Uterus (tissue), 4 donors: ENCODE measurements at places on chromosomes 1 and 21. TPM values are rescaled to one million over a fixed set of nuclear protein-coding genes. Genes with fewer than 3 reads are reported as not detected.
A peak's percentile ranks its signal among the peaks of the same experiment; 100 is the strongest.

Gene NPHS2
- total RNA-seq = not detected

DNA sequence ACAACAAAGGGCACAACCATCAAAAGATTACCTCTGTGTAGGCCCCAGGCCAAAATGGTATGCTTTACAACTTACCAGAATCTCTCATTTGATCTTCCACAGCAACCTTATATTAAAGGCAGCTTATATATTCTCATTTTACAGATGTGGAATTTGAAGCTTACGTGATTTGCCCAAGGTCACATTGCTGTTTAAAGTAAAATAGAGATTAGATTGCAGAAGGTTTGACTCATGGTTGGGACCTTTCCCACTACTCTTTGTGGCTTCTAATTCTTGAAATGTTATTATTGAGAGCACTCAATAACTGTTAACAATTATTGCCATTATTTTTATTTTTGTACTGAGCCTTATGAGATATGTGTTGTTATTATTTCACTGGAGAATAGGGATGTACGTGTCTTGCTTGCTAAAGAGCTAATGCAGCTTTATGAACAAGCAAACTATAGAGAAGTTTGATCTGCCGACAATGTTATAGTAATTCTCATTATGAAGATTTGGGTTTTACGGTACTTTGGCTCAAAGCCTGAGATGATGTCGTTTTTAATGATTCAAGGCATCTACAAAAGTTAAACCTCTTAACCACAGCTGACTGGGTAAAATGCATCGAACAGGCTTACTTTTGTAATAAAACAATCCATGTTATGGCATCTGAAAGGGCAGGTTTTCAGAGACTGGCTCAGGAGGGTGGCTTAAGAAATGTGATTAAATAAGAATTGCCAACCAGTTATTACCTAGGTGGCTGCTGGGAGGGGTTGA lies 43.3 kb upstream of the TSNAX start:
- no peak for DNase-seq

DNA sequence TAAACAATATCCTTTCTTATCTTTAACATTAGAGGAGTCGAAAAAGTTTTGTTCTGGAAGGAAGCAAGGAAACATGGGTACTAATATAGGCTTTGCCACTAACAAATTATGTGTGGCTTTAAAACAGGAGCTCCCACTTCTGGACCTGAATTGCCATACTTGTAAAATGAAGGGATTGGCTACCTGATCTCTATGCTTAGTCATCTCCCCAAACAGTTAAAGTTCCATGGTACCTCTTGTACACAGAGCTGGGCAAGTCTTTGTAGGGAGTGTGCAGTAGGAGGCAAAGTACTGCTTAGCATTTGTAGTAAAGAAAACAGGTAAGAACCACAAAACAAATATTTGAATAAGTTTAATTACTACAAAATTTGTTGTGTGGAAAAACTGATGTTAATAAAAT lies 81.3 kb downstream of the MAST2 start:
- no peak for DNase-seq

- no peak for DNase-seq
Measured at GRCh38 chr1:10639011-10639774, 157.3 kb downstream of the CASZ1 start.

GRCh38 chr1:167716000-167716271 lies 5.8 kb upstream of the MPZL1 start:
- no peak for DNase-seq

Gene SPATA45
- total RNA-seq = not detected

Gene EXO1
- 0.52 TPM for total RNA-seq

- peak; percentile 5 for DNase-seq
Measured at GRCh38 chr1:54610048-54610447, 13.3 kb downstream of the FAM151A start.

- DNase-seq = no peak
Measured at GRCh38 chr1:168923521-168924136, 182.9 kb upstream of the ATP1B1 start.

DNA sequence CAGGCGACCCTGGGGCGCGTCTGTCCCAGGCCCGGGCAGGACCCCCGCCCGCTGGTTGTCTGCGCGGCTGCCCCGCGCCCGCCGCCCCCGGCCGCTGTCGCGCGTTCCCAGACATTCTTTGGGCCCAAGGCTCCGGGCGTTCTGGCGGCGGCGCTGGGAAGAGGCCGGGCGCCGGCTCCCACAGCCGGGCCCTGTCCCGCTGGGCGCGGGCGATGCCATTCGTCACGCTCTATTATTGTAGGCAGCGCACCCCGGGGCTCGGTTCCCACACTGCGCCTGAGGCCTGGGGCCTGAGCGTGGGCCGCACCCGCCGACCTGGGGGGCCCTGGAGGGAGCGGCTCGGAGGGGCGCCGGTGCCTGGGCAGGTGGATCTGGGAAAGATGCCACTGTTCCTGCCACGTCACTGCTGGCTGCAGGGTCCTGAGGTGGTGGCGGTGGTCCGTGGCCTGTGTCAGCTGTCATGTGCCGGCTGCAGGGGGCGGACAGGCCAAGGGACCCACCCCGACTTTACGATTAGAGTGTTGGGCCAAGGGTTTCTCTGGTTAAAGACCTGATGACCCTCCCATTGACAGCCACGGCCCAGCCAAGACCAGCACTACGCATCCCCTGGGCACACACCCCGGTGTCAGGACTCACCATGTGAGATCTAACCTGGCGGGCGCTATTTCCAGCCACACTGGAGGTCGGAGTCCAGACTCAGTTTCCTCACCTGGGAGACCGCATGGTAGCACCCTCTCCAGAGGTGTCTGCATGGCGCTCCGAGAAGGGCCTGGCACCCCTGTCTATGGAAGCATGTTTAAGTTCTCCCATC lies 55.1 kb upstream of the ADARB1 start:
- DNase-seq = peak; percentile 32

DNA sequence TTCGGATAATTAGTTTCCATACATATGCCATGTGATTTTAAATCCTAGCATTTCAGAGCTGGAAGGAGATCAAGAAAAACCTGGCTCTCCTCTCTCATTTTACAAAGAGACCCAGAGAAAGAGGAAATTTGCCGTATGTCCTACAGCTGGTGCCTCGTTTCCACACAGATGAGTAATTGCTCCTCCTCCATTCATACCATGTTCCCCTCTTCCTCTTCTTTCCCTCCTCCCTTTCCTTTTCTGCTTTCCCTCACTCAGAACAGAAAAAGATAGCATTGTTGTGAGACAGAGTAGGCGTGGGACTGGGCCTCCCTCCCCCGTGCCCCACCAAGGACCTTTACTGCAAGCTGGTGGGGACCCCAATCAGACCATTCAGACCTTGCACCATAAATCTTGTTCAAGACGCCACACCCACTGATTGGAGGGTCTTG lies 13.7 kb upstream of the SLC44A3 start:
- no peak for DNase-seq

DNA sequence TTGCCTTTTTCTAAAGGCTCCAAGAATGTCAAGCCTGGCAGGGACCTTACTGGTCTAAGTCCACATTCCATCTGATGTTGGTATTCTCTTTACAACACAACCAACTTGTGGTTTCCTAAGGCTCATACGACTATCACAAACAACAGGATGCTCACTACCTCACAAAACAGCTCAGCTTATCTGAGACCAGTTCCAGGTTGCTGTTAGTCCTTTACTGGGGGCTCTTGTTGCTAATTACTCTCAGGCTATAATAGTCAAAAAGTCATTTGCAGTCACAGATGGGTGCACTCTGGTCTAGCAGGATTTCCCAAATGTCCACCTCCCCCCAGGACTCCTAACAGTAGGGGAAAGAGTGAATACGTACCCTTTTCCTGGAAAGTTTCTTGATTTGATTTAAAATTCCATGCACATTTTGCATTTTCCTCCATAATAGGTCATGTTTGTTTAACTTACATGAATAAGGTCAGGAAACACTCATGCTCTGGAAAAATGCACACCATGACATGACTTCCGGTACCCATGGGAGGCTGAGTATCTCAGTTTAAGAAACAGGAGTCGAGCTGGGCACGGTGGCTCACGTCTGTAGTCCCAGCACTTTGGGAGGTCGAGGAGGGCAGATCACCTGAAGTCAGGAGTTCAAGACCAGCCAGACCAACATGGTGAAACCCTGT lies 16.0 kb downstream of the LCK start:
- no peak for DNase-seq

DNA sequence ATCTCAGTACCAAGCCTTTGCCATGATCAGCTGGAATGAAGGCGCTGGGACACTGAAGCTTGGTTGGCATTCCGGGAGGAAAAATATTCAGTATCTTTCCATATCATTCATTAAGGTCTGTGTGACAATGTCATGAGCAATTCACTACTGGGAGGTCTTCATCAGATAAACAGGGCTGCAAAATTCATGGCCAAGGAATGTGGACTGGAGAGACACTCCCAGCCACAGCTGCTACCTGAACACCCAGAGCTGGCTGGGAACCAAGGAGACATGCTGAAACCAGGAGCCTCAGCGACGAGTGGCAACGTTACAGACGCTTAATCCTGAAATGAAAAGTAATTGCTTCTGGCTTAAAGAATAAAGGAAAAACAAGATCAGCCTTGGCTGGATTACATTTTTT lies 30.6 kb upstream of the DDAH1 start:
- no peak for DNase-seq

Gene SPRR2F
- total RNA-seq = 2.8 TPM

GRCh38 chr21:44295646-44296045 lies 4.2 kb upstream of the PFKL start:
- DNase-seq = no peak

Gene ETV3L
- not detected for total RNA-seq

- no peak for DNase-seq
Measured at GRCh38 chr1:90407737-90408136, 309.4 kb downstream of the BARHL2 start.

GRCh38 chr1:19786988-19787423 lies 12.7 kb downstream of the TMCO4 start:
- no peak for DNase-seq

DNA sequence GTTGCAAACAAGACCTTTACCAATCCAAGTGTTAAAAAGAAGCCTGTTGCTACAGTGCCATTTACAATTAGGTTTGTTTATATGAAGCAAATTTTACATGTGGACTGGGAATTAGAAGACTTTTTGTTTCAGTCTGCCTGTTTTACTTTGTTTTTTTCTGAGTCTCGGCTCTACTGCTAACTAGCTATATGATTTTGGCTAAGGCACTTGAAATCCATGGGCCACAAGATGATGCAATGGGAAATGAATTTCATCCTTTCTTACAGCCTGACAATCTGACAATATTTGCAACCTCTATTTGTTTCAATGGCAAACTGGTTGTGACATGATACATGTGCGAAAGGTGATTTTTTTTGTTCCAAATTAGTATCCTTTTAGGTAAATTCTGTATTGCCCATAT lies 3.7 kb upstream of the PEX11B start:
- DNase-seq = no peak

DNA sequence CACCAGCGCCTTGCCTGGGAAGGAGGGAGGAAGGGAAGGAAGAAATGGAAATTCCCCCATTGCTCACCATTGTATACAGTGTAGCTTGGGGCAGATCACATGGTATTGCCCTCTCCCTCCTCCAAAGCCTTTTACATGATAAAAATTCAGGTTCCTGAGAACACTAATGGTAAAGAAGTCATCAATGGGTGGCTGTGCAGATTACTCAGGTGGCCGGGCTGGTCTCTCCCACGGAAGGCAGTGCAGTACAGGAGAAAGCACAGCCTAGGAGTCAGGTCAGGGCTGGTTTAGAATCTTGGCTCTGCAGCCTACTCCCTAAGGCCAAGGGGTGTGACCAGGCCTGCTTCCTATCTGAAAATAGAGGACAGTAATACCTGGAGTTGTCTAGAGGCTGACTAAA lies 107.9 kb downstream of the SUSD4 start:
- no peak for DNase-seq

DNA sequence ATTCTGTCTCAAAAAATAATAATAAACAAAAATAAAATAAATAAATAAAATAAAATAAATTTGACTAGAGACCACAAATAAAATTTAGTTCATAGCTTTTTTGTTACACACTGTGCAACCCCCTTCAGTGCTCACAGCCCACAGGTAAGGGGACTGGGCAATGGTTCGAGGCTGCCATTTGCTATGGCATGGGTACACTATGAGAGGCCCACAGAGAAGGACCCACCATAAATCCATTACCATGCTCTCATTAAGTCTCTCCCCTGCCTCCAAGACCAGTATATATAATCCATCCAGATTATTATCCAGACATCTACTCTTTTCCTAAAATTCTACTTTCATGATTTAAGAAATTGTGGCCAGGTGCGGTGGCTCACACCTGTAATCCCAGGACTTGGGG lies 8.7 kb upstream of the RIT1 start:
- DNase-seq = no peak

- no peak for DNase-seq
Measured at GRCh38 chr1:59094001-59094400, 202.9 kb upstream of the FGGY start.

Gene COP1
- 57.9 TPM for total RNA-seq

- DNase-seq = no peak
Measured at GRCh38 chr21:34825948-34826548, 157.3 kb downstream of the CLIC6 start.

Gene ASPM
- under 0.01 TPM for total RNA-seq

DNA sequence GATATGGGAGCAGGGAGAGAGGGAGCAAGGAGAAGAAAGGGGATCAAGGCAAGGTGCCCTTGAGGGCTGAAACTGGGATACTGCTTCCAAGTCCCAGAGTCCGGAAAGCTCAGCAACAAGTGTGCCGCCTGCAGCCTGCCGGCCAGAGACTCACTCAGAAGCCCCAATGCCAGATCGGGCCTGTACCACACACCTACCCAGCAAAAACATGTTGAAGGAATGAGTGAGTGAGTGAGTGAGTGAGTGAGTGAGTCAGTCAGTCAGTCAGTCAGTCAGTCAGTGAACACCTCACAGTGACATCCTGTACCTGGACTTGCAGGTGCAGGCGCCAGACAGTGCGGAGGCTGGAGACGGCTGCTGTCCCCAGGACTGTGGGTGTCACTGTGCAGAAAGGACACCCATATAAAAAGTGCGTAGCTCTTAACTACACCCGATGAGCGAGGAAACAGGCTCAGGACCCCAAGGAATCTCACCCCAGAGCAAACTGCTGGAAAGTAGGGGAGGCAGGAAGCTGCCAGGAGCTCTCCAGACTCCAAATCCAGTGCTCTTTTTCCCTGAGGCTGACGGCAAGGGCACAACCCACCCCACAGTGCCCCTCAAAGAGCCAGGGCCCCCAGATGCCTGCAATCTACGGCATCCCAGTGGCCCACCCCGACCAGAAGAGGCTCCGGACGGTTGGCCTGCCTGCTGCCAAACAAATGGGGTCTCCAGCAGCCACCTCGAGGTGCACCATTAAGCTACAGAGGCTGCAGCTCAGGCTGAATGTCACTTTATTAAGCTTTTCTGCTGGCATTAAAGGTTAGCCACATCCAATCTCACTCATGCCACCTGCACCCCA lies 261.7 kb downstream of the NPHP4 start:
- no peak for DNase-seq

DNA sequence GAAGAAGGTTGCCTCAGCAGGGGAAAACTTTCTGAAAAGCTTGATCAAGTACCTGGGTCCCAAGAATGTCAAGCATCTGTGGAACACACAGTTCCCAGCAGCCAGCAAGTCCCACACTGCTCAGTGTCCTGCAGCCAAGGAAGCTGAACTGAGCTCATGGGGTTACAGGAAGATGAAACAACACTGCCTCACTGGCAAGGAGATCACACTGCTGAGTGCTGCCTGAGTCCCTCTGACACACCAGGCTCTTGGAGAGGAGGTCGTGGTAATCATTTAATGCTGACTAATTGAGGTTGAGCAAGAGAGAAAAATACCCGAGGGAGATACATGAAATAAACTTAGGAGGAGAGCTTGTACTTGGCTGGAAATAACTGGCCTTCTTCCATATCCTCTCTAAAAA lies 75.2 kb downstream of the MPZL1 start:
- peak; percentile 89 for DNase-seq
